Type B pancreatic cell (in vitro differentiated cells): ENCODE measurements at places on chromosomes 13 and 19. TPM values are rescaled to one million over a fixed set of nuclear protein-coding genes. Genes with fewer than 3 reads are reported as not detected.

The LAIR1 gene
- total RNA-seq, result not detected in 2 replicates

The OLFM2 gene
- 33.1 and 38.6 TPM in 2 replicates for total RNA-seq

The PGLYRP1 gene
- total RNA-seq, result not detected in 2 replicates

The PABPC3 gene
- 0.17 and 0.29 TPM in 2 replicates for total RNA-seq

The FBXO46 gene
- total RNA-seq, result 27.8 and 37.5 TPM in 2 replicates

GRCh38 chr19:11422163-11423065 lies 3.3 kb upstream of the RGL3 start:
- peaks cover 4% of the 10 kb centered on the region for H3K4me1 ChIP-seq
- peaks cover 58% of the 10 kb centered on the region for H3K27me3 ChIP-seq

DNA sequence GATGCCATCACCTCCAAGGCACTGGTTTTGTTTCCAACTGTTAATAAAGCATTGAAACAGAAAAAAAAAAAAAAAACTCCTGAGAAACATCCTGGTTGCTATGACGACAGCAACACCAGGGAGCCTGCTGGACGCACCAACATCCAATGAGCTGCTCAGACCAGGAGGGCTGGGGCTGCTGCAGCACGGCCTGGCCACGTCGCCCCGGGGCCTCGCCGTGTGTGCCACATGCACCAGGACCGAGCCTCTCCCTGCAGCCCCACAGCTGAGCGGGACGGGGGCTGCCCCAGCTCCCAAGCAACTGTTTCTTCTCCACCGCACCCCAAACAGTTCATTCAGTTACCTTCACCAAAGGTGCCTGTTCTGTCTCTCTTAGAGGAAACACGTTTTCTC lies 54.5 kb downstream of the RASA3 start:
- H3K4me1 ChIP-seq, result peaks cover 20% of the 10 kb centered on the region
- DNase-seq, result no peak
- H3K4me3 ChIP-seq, result peak overlapping the region; percentile 66
- no peaks in the 10 kb centered on the region for H3K36me3 ChIP-seq

- DNase-seq, result no peak
- H3K27ac ChIP-seq, result peak overlapping the region; percentile 13
- H3K4me3 ChIP-seq, result no peak overlapping the region
- no peaks in the 10 kb centered on the region for H3K36me3 ChIP-seq
Observed at GRCh38 chr13:32060401-32060878, 28.9 kb downstream of the FRY start.

GRCh38 chr13:77861741-77862140 lies 56.9 kb downstream of the EDNRB start:
- no peak overlapping the region for H3K27ac ChIP-seq
- no peak overlapping the region for H3K4me3 ChIP-seq
- DNase-seq, result no peak
- no peaks in the 10 kb centered on the region for H3K36me3 ChIP-seq

- DNase-seq, result no peak
- H3K27ac ChIP-seq, result no peak overlapping the region
- no peaks in the 10 kb centered on the region for H3K4me1 ChIP-seq
- H3K4me3 ChIP-seq, result no peak overlapping the region
Observed at GRCh38 chr13:42260903-42261654, 10.9 kb upstream of the AKAP11 start.

DNA sequence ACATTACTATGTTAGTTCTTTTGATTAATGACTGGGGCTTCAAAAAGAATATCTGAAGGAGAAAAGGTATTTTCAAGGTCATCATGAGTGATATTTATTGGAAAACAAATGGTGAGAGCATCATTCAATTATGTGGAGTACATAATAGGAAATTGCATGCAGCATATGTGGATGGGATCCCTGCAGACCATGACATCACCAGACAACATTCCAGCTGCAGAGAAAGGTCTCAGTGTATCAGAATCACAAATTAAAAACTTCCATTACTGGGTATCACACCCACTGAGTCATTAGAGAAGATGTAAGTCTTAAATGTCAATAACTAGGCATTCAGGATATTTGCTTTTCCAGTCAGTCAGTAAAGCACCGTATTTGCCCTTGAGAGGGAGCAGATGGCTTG lies 574.4 kb upstream of the SLC10A2 start:
- H3K27ac ChIP-seq, result no peak overlapping the region
- H3K27me3 ChIP-seq, result no peaks in the 10 kb centered on the region
- H3K36me3 ChIP-seq, result no peaks in the 10 kb centered on the region

- H3K27ac ChIP-seq, result no peak within 1 kb of the TSS
- H3K4me3 ChIP-seq, result no peak within 1 kb of the TSS
- H3K36me3 ChIP-seq, result peaks cover 76% of the 10 kb centered on the region
- no peaks in the 10 kb centered on the region for H3K27me3 ChIP-seq
- no peaks in the 10 kb centered on the region for H3K4me1 ChIP-seq
Observed at GRCh38 chr13:52024481-52024880, at the start of gene UTP14C. Gene UTP14C (plus strand): TSS chr13:52024691. CDS start chr13:52028805, 4,114 bp downstream.

DNA sequence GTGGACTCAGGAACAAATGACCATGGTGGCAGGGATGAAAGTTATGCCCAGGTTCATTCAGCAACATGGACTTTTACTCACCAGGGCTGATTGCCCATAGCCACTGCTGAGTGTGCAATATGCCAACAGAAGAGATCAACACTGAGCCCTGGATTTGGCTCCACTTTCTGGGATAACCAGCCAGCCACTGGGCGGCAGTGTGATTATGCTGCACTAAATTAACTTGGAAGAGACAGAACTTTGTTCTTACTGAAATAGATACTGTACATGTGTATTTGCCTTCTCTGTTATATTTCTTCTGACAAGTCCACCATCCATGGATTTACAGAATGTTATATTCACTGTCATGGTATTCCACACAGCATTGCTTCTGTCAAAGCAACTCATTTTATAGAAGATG lies 257.4 kb downstream of the TDRD3 start:
- no peak overlapping the region for H3K27ac ChIP-seq
- H3K36me3 ChIP-seq, result no peaks in the 10 kb centered on the region
- DNase-seq, result no peak
- H3K4me3 ChIP-seq, result no peak overlapping the region
- H3K4me1 ChIP-seq, result no peaks in the 10 kb centered on the region
- H3K27me3 ChIP-seq, result no peaks in the 10 kb centered on the region

- no peak overlapping the region for H3K27ac ChIP-seq
- H3K4me3 ChIP-seq, result no peak overlapping the region
- no peaks in the 10 kb centered on the region for H3K4me1 ChIP-seq
- H3K36me3 ChIP-seq, result no peaks in the 10 kb centered on the region
- H3K27me3 ChIP-seq, result peaks cover 29% of the 10 kb centered on the region
Observed at GRCh38 chr19:4172861-4173473, 9.4 kb downstream of the SIRT6 start.

DNA sequence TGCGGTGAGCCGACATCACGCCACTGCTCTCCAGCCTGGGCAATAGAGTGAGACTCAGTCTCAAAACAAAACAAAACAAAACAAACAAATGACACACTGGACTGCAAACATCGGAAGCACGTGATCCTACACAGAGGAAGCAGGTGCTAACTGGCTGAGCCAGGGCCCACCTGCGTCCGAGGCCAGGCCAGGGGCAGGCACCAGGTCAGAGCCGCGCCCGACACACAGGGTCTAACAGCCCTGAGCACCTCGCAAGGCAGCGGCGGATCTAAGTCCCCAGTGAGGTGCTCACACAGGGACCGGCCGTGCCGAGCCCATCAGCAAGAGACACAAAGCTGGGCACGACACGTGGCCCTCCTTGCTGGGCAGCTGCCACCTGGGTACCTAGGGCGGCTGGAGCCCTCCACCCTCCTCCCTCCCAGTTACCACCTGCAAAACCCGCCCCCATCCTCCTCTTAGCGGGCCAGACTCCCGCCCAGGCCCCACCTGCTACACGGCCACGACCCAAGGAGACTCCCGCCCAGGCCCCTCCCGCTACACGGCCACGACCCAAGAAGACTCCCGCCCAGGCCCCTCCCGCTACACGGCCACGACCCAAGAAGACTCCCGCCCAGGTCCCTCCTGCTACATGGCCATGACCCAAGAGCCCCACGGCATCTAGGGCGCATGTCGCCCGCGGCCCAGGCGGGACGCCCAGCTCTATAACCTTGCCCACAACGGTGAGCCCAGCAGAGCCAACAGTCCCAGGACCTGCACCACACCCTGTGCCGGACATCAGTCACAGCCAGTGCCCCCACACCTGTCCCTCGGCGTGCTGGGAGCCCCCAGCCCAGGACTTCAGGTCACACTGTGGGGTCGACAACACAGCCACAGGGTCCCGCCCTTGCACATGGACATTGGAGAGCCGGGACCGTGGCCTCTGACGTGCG lies 15.6 kb downstream of the AP3D1 start:
- H3K27me3 ChIP-seq, result no peaks in the 10 kb centered on the region
- no peak for DNase-seq
- H3K4me3 ChIP-seq, result no peak overlapping the region

- no peaks in the 10 kb centered on the region for H3K27me3 ChIP-seq
- no peaks in the 10 kb centered on the region for H3K4me1 ChIP-seq
- H3K27ac ChIP-seq, result no peak overlapping the region
- H3K36me3 ChIP-seq, result peaks cover 10% of the 10 kb centered on the region
- H3K4me3 ChIP-seq, result no peak overlapping the region
- no peak for DNase-seq
Observed at GRCh38 chr13:79735228-79735627, 254.3 kb downstream of the NDFIP2 start.

DNA sequence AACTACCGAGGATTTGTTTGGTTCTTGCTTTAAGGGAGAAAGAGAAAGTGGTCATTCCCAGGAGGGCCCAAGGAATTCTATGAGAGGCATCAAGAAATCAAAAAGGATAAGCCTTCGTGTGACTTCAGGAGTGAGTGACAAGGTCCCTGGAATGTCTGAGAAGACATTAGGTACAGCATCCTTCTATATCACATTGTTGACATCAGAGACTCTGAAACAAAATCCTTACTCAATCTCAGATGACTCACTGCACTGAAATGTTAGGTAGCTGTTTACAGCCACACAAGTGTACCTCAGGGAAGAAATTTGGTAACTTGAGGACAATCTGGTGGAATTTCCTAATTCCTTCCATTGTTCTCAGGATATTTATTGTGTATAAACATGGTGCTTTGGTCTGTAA lies 7.9 kb upstream of the LGALS14 start:
- no peak overlapping the region for H3K4me3 ChIP-seq
- no peaks in the 10 kb centered on the region for H3K36me3 ChIP-seq
- H3K27ac ChIP-seq, result no peak overlapping the region
- peaks cover 48% of the 10 kb centered on the region for H3K27me3 ChIP-seq

- H3K4me1 ChIP-seq, result peaks cover 10% of the 10 kb centered on the region
- H3K4me3 ChIP-seq, result no peak overlapping the region
- H3K27ac ChIP-seq, result peak overlapping the region; percentile 62
Observed at GRCh38 chr19:19595171-19595701, 23.3 kb downstream of the PBX4 start.

- H3K27ac ChIP-seq, result no peak overlapping the region
- no peak for DNase-seq
- peaks cover 61% of the 10 kb centered on the region for H3K27me3 ChIP-seq
Observed at GRCh38 chr19:5417495-5418436, 37.5 kb upstream of the ZNRF4 start.

GRCh38 chr13:97015661-97016350 lies 21.5 kb upstream of the OXGR1 start:
- no peak overlapping the region for H3K27ac ChIP-seq
- H3K4me1 ChIP-seq, result no peaks in the 10 kb centered on the region
- H3K27me3 ChIP-seq, result peaks cover 16% of the 10 kb centered on the region
- no peaks in the 10 kb centered on the region for H3K36me3 ChIP-seq
- DNase-seq, result no peak

DNA sequence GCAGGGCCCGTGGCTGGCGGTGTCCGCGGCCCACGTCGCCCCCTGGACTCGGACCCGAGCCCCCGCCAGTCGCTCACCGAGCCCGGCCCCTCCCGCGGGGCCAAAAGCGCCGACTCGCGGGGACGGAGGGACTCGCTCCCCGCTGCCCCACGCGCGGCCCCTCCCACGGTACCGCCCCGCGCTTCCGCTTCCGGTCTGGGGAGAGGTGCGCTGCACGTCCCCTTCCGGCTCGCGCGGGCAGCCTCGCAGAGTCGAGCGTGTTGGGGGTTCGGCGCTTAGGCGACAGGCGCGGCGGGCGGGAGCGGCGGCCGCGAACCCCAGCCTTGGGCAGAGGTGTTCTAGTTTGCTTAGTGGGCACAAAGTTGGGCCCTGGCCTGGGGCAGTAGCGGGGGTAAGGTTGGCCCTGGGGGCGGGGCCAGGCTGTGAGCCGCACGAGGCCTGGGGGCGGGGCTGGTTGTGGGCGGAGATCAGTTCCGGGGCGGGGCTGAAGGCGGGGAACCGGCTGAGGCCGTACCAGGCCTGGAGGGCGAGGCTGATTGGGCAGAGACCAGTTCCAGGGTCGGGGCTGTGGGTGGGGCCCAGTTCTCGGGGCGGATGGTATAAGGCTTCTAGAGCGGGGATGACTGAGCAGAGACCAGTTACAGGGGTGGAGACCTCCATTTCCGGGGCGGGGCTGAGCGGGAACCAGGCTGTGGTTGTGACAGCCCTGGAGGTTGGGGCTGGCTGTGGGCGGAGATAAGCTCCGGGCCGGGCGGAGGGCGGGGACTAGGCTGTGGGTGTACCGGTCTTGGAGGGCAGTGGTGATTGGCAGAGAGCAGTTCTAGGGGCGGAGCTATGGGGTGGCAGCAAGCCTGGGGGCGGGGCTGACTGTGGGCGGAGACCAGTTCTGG lies at the start of the genes MBD3L1 and ZNF558:
Gene MBD3L1 (plus strand): TSS at position 246 of the 890 bp plus-strand sequence. CDS start 10,302 bp downstream, outside the sequence.
Gene ZNF558 (minus strand): TSS at position 173 of the 890 bp plus-strand sequence. CDS start 9,645 bp downstream, outside the sequence.
- peak within 1 kb of the TSS; percentile 93 for H3K4me3 ChIP-seq
- peak; percentile 98 for DNase-seq
- H3K27ac ChIP-seq, result peak within 1 kb of the TSS; percentile 96
- no peaks in the 10 kb centered on the region for H3K27me3 ChIP-seq
- H3K4me1 ChIP-seq, result peaks cover 8% of the 10 kb centered on the region

DNA sequence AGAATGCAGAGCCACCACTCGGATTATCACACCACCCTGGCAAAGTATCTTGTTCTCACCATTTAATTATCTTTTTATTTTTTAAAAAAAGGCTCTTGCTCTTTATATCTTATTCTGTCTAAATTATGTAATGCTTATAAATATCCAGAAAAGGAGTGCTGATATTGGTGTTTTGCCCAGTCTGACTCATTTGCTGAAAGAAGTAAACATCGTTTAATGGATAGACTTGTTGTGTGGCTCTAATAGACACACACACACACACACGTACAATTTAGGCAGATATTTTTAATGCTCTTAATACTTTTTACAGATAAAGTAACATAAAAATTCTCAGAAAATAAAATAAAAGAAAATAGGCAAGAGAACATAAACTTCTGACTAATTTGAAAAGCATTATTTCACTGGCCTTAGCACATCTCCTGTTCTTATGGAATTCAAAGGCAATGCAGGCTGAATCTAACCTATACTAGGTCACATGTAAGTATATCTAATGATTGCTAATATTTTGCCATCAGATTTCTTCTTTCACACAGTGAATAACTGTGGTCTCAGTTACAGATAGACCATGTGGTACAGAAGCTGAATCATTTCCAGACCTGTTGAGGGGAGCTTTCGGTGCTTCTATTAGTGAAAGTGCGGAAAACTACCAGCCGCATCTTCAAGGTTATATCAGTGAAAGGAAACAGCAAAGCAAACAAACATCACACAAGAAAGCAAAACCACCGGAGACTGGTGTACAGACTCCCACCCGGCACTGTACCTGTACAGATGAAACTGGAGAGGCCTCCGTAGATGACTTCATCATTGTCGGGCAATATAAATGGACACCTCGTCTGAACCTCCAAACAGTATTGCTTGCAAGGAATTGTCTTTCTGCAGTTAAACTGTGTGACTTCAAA lies 642.1 kb upstream of the ARGLU1 start:
- peaks cover 34% of the 10 kb centered on the region for H3K27me3 ChIP-seq
- H3K4me3 ChIP-seq, result peak overlapping the region; percentile 51
- no peaks in the 10 kb centered on the region for H3K36me3 ChIP-seq
- no peak for DNase-seq
- H3K4me1 ChIP-seq, result peaks cover 18% of the 10 kb centered on the region
